Forelimb muscle (tissue), 1 donor: ENCODE measurements at places on chromosomes 11 and 22. TPM values are rescaled to one million over a fixed set of nuclear protein-coding genes. Genes with fewer than 3 reads are reported as not detected.

GRCh38 chr11:45666648-45667642, 1.5 kb upstream of the CHST1 start:
- DNase-seq, result no peak

DNA sequence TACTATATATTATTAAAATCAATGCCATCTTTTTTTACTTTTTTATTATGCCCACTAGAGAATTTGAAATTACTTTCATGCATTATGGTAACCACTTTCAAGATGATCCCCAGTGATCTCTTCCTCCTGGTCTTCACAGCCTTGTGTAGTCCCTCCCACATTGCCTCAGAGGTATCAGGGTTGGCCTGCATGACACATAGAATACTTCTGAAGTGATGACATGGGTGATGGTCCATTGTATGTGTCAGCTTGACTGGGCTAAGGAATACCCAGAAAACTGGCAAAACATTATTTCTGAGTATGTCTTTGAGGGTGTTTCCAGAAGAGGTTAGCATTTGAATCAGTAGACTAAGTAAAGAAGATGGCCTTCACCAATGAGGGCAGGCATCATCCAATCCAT, 14.2 kb upstream of the ISX start:
- DNase-seq, result no peak

DNA sequence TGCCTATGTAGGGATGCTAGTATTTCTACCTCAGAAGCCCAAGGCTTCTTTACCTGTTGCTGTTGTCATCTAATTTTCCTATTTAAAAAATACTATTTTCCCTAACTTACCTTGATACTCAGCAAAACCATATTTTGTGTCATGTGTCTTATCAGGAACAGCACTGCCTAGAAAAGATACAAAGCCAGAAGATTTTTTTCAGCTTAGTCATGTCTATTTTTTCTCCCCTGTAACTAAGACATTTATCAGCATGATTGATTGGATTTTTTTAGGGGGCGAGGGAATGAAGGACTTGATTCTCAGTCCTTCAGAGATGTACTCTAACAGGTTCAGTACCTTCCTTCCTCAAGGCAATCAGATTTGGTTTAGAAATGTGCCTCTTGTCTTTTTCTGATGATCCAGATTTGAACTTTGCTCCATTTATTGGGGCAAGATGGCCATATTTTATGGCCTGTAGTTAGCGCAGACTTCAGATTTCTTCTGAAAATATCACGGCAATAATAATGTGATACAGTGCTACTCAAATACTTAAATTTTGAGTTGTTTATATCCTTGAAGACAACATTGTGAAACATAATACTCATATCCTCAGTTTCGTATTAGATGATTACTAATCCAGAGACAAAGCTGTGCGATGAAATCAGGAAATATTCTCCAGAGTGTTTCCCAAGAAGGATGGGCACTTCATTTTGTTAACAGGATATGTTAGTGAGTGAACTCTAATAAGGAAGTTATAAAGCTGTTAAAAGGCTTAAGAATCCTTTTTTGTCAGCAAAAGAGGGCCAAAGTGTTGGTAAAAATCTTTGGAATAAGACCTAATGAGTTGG, 3.8 kb upstream of the PIK3IP1 start:
- DNase-seq, result no peak

- DNase-seq, result no peak
Measured at GRCh38 chr11:126025822-126026221, 36.8 kb downstream of the CDON start.

DNA sequence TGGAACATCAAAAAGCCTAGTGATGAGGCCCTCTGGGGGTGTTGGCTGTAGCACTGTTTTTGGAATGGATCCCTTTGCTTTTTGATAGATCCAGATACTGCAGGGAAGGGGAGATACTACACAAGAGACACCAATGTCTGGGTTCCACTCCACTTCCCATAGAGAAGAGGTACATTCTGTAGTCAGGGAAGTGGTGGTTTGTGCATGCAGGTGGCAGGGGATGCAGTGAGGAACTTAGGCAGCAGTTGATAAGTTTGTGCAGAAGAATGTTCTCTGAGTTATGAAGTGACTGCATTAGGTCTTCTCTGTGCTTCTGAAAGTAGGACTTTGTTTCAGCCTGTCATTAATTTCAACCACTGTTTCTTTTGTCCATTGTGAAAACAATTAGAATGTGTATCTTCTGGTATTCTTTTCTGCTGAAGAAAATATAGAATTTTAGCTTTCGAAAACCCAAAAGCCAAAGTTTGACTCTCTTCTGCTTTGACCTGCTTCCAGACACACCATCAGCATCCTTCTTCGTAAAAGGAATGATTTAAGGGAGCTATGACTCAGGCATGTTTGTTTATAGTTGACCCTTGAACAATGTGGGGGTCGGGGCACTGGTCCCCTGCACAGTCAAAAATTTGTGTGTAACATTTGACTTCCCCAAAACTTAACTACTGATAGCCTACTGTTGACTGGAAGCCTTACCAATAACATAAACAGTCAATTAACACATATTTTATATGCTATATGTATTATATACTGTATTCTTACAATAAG, 25.6 kb downstream of the PANX1 start:
- DNase-seq, result no peak

DNA sequence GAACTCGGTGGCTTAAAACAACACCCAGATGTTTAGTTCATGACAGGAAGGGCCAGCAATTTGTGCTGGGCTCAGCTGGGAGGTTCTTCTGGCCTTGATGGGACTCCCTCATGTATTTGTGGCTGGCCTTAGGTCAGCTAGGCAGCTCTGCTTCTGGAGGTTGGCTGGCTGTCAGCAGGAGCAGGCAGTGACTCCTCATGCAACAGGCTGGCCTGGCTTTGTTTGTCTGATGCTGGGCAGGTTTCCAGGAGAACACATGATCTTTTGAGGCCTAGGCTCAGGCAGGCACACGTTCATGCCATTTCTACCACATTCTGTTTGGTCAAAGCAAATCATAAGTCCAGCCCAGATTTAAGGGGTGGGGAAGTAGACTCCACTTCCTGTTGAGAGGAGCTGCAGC, 571.2 kb downstream of the TBC1D22A start:
- DNase-seq, result no peak

- no peak for DNase-seq
Measured at GRCh38 chr22:47151064-47151463, 388.6 kb downstream of the TBC1D22A start.

DNA sequence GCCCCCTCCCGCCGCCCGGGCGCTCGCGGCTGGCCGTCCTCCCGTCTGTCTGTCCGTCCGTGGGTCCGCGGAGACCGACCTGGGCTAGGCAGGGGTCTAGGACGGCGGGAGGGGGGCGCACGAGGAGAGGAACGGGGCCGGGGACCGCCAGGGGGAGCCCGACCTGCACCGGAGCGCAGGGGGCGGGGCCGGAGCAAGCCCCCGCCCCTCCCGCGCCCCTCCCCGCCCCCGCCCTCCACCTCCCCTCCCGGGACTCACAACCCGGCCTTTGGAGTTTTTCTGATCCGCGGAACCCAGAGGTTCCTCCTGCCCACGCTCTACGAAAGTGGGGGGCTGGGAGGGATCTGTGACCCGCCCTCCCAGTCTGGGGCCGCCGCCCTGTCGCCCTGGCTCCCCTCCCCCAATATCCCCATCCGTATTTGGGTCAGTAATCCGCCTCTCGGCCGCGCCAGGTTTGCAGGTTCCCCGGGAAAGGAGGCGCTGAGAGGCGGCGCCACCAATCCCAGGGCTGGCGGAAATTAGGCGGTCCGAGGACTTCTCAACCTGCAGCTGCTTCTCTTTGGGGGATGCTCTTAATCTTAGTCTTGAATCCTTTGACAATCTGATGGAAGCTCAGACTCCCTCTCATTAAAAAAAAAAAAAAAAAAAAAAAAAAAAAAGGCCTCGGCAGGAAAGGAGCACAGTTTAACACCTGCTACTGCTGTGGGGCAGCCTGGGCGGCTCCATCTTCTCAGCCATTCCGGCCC, 925 bp upstream of the KCNJ11 start:
- DNase-seq, result no peak

The CCDC73 gene
- 0.05 TPM for polyA plus RNA-seq

The GDPD4 gene
- 0.09 TPM for polyA plus RNA-seq

- no peak for DNase-seq
Measured at GRCh38 chr22:41781507-41781906, 19.0 kb upstream of the CCDC134 start.

DNA sequence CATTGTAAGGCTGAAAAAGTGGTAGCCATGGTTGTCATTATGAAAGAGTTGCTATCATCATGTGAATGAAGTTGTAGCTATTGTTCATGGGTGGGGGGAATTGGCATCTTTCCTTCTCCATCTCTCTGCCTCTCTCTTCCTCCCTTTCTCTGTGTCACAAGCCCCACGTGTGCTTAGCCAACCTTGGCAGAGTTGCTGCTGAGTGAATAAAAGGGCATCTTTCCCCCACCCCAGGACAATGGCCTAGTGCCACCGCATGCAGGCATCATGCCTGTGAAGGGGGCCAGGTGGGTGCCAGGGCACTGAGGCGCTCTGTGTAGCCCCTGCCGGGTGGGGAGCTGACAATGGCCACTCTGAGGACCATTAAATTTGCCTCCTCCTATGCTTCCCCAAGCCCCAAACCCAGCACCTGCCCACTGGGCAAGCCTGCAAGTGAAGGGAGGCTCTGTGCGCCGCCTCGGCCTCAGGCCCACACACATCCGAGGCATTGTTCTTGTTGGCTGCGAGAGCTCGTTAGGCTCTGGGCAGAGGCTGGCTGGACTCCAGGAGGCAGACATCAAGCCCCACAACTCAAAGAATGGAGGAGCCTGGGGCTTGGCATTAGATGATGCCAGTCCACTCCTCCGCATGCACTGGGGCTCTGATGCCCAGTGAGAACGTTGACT, 103.9 kb downstream of the SEZ6L start:
- no peak for DNase-seq

DNA sequence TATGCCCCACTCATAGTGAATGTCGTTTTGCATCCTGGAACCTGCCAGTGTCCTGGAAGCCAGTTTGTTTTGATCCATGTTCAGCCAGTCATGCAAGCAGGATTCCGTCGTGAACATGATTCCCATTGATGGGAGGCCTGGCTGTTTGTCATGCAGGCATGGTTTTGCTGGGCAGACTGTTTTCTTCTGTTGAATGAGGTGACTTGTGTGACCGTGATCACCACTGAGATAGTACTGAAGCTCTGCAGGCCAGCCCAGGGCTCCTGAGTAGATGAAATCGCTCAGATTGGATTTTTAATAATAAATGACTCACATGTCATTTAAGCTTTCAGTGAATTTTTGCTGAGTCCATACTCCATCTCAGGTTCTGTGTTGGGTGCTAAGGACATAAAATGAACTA, 117.8 kb downstream of the PDE2A start:
- no peak for DNase-seq

GRCh38 chr11:124930799-124931198, 5.0 kb downstream of the HEPACAM start:
- DNase-seq, result no peak

GRCh38 chr11:122852074-122852795, 13.9 kb downstream of the CRTAM start:
- no peak for DNase-seq

GRCh38 chr11:26037716-26038115, 294.2 kb upstream of the ANO3 start:
- DNase-seq, result no peak

- no peak for DNase-seq
Measured at GRCh38 chr22:42920101-42920820, 63.2 kb upstream of the ARFGAP3 start.

DNA sequence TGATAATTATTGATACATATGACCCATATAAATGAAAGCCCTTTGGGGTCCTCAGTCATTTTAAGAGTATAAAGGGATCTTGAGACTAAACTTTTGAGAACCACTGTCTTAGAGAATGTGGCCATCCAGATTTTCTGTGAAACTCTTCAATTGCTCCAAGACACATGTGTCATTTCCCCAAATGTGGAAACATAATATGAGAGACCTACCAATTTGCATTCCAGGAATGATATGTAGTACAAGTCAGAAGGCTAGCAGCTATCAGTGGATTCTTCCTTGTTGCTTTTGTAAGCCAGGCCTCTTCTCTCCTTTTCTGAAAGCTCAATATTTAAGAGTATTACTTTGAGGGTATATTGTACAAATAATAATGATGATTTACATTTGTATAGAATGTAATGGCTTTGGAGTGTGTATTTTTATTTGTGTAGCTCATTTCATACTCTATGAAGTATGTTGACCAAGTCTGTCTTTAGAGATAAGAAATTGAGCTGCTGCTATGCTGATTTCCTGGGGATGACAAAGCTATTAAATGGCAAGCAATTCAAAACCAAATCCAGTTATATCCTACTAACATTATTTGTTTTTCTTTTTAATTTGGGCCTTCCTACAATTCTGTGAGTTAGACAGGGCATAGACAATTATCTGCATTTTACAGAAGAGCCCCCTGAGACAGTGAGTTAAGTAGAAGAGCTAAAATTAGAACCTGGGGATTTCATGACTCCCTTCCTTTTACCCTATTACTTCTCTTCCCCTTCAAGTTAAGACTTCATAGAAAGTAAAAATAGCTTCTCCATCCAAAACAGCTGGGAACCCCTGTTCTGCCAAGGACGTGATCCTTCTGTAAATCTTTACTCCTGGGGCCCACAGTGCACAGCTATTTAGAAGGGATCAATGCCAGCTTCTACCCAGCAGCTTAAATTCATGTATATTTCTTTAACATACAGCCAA, 131.9 kb downstream of the WNT11 start:
- DNase-seq, result no peak

DNA sequence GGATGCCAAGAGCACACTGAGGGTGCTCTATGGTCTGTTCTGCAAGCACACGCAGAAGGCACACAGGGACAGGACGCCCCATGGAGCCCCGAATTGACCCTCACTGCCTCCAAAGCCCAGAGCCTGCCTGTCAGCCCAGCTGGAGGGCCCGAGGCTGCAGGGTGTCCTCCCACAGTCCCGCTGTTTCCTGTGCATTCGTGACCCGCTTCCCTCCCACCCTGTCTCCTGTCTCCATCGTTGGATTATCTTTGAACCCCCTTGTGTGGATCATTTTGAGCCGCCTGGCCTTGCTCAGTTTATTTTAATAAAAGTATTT, 25.6 kb downstream of the PARVG start:
- no peak for DNase-seq

GRCh38 chr11:24588081-24588480, 91.2 kb downstream of the LUZP2 start:
- DNase-seq, result no peak
